Activated T-cell treated with anti-CD3 and anti-CD28 coated beads for 48 hours (primary cell): ENCODE measurements at places on chromosomes 5 and 9.

GRCh38 chr9:84218322-84218721 lies 122.2 kb downstream of the SLC28A3 start:
- no peak for DNase-seq

DNA sequence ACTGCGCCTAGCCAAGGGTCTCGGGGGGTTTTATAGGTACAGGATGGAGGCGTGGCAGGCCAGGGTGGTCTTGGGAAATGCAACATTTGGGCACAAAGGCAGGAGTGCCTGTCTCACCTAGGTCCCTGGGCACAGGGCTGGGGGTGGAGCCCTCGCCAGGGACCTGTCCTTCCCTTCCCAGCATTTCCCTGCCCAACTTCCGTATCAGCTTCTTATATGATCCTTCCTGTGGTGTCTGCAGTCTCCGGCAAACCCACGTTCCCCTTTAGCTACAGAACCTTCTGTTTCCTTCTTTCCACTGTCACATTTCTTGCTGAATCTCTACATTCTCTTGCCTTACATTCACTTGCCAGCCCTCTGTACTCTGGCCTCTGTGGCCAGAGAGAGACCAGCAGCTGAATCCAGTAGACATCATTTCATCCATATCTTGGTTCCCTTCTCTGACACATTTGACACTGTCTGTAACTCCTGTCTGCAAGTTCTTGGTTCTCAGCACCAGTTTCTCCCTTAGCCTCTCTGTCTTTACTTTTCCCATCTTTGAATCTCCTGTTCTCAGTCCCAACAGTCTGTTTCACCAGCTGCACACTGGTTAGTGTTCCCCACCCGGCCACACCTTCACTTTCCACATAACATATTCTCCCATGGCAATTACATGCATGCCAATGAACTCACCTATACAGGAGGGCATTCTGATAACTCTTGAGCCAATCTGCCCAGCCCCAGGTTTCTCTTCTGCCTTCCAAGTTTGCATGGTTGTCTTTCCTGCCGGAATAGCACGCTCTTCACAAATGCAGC lies 134.7 kb upstream of the ZNF608 start:
- DNase-seq, result no peak

GRCh38 chr5:159906943-159907342 lies 9.3 kb upstream of the ADRA1B start:
- DNase-seq, result no peak

DNA sequence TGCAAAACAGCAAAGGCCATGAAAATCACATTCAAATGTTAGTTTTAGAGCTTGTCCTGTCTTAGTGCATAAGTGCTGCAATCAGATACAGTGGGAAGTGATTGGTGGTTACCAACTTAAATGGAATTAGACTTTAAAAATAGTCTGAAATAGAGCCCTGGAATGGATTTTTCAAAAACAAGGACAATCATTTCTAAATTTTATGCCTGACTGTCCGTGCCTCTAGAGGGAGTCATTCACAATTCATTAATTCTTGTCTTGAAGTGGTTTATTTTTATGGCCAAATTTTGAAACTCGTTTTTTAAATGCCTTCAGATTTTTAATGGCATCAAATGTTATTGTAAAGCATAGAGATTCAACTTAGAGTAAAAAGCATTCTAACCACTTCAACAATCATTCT lies 561.8 kb upstream of the DAB2 start:
- DNase-seq, result no peak

DNA sequence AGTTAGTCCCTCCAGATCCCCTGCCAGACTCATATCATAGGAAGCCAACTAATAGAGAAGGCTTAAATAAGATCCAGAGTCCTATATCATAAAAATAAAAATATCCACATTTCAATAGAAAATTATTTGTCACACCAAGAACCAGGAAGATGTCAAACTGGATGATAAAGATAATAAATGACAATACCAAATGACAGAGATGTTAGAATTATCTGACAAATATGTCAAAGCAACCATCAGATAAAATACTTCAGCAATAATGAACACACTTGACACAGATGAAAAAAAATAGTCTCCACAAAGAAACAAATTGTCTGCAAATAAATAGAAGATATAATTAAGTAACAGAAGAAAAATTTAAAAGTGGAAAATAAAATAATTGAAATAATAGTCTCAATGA lies 300.7 kb upstream of the FTMT start:
- no peak for DNase-seq

DNA sequence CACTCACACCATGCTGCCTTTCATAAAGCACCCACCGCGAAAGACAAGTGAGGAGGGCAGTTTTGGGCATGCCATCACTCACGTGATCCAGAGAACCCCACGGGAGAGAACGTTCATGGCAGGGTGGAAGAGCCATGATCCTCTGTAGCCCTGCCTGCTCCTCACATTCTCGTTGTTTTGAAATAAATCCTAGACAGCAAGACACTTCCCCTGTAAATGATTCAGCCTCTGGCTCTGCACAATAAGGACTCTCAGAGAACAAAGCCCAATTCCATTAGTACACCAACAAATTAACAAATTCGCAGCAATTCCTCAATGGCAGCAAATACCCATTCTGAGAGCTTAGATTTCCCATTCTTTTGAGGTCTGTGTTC lies 71.5 kb downstream of the WNK2 start:
- DNase-seq, result no peak

DNA sequence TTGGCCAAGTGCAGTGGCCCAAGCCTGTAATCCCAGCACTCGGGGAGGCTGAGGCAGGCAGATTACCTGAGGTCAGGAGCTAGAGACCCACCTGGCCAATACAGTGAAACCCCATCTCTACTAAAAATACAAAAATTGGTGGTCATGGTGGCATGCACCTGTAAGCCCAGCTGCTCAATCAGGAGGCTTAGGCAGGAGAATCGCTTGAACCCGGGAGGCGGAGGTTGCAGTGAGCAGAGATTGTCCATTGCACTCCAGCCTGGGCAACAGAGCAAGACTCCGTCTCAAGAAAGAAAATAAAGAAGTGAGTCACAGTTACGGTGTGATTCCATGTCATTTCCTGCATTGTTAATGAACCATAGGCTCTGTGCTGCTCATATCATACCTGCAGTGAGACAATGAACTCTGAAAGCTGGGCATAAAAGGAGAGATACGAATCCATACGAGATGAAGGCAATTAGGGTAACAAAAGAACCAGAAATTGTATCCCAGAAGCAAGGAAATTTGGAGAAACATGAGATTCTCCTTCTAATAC lies 44.6 kb downstream of the TIMD4 start:
- DNase-seq, result no peak

- no peak for DNase-seq
These were observed 16.5 kb downstream of the NEK6 start for GRCh38 chr9:124274226-124274625.

GRCh38 chr9:81499021-81499454 lies 190.3 kb downstream of the TLE1 start:
- no peak for DNase-seq

DNA sequence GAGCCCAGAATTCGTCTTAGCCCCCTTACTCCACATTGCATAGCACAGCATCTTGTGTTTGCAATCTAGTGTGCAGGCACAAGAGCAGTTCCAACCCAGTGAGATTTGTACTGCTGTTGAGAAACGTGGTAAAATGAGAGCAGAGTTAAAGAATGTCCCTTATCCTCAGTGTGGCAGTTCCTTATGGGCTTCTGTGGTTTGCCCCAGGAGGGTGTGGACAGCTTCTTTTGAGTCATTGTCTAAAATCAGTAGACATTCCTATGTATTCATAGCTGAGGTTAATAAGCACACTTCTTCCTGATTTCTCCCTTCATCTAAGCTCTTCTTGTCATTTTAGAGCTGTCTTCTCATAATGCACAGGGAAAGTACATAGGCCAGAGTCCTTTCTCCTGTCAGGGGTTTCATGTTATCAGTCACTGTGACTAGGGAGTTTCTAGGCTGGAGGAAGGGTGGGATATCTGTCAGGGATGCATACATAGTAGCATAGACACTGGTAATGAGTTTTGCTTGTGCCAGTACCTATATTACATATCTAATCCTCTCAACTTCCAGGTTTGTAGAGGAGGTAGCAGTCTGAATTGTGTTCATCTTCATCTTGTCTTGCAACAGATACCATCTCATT lies 2.0 kb upstream of the CAVIN4 start:
- no peak for DNase-seq

- no peak for DNase-seq
These were observed at the start of gene FAM221B for GRCh38 chr9:35828716-35829083. TSS of gene FAM221B (minus strand) at chr9:35828732. CDS start at chr9:35826161, 2,571 bp downstream.

GRCh38 chr9:131238402-131239021 lies 37.8 kb downstream of the FAM78A start:
- no peak for DNase-seq

- no peak for DNase-seq
These were observed 11.0 kb downstream of the SKP2 start for GRCh38 chr5:36162810-36163486.

- DNase-seq, result no peak
These were observed 25.1 kb downstream of the GDNF start for GRCh38 chr5:37814699-37815098.

- DNase-seq, result peak; percentile 6
These were observed 5.3 kb downstream of the CDKN2AIPNL start for GRCh38 chr5:134406390-134406789.

GRCh38 chr9:20620650-20621470 lies 1.4 kb downstream of the MLLT3 start:
- peak; percentile 38 for DNase-seq

GRCh38 chr9:75181750-75182149 lies 93.4 kb downstream of the OSTF1 start:
- no peak for DNase-seq

DNA sequence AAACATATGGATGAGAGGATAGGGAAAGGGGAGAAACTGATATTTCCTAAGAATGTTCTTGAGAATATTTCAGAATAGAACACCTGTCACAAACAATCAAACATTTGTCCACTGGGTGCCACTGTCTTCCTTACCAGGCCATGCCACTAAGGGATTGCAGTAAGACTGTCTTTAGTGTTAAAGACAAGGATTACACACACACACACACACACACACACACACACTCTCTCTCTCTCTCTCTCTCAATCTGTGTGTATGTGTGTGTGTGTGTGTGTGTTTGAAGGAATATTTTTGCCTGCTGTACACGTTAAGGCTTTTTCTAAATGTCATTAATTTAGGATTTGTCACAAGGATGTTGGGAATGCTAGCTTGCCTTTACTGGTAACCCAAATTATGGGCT lies 54.4 kb downstream of the CCDC192 start:
- DNase-seq, result no peak

DNA sequence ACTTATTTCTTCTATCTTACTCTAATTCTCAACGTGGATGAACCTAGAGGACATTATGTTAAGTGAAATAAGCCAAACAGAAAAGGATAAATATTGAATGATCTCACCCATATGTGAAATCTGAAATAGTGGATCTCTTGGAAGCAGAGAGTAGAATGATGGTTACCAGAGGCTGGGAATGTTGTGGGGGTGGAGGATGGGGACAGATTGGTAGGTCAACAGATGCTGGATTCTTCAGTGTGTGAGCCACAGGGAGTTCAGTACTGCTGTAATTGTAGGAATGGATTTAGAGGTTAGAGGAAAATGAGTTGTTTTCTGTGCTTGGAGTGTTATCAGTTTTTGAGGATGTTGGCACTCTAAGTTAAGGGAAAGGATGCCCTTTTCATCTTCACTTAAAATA lies 190.6 kb downstream of the FBXL7 start:
- DNase-seq, result no peak

DNA sequence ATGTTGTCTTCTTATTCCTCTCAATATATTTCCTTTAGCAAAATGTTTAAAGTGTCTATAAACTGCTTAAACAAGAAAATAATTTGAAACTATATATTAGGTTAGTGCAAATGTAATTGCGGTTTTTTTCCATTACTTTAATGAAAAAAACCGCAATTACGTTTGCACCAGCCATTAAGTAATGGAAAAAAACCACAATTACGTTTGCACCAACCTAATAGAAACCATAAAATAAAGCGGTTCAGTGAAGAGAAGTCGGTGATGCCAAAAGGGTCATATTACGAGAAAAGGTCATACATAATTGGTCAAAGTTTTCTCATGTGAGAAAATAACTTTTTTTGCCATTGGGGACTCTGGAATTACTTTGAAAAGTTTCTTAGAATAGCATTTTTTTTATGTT lies 385.6 kb upstream of the ST8SIA4 start:
- no peak for DNase-seq

DNA sequence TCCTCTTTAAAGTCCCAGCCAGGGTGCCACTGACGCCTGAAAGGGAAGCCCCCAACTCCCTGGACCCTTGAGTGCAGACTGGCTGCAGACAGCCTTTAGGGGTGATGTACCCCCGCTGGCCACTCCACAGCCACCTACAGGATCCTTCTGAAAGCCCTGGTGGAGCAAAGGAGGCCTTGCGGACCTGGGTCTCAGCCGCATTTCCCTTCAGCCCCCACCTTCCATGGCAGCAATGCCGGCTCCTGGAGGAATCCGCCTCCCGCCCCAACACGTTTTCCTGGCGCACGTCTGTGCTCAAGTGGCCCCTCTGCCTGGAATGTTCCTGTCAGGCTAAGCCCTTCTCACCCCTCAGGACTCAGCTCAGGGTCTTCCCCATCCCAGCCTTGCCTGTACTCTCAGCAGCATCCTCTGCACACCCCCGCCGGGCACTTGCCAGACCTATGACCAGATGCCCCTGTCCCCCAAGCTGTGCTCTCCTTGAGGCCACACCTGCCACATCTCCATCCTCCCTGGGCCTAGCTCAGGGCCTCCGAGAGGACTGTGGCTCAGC lies 134.1 kb upstream of the RAPGEF1 start:
- no peak for DNase-seq

DNA sequence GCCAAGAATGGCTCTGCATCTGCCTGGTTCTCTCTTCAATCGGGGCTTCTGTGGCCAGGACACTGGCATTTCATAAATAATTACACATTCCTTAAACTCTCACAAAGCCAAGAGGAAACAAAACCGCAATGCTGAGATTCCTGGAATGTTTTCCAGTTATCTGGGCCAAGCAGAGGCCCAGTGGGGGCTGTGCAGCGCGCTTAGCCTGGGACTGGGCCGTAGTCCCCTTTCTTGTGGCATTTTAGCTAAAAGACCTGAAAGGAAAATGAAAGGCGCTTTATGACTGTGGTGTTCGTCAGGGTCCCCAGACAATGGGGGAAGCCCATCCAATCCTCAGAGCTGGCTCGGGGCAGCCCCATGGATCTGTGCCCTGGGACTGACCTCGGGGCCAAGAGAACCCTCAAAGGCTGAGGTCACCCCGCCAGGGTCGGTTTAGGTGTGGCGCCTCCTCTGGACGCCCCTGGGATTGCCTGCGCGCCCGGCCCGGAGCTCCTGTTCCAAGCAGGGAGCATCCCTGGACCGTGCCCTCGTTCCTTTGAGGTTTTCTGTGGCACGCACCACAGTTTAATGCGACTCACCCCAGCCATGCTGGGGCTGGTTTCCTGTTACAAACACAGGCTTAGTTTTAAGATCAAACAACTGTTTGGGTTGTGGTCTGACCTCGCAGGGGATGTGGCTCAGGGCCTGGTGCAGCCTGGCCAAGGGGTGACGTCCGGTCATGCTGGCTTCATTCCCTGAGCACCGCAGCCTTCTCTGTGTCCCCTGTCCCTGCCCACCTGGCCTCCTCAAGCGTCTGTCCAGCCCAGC lies 51.5 kb upstream of the NKD2 start:
- DNase-seq, result peak; percentile 52
